ENCODE measurements at places on chromosomes 13 and 19. TPM values are rescaled to one million over a fixed set of nuclear protein-coding genes. Genes with fewer than 3 reads are reported as not detected.

Gene LILRB2
- 1.5 TPM for total RNA-seq

DNA sequence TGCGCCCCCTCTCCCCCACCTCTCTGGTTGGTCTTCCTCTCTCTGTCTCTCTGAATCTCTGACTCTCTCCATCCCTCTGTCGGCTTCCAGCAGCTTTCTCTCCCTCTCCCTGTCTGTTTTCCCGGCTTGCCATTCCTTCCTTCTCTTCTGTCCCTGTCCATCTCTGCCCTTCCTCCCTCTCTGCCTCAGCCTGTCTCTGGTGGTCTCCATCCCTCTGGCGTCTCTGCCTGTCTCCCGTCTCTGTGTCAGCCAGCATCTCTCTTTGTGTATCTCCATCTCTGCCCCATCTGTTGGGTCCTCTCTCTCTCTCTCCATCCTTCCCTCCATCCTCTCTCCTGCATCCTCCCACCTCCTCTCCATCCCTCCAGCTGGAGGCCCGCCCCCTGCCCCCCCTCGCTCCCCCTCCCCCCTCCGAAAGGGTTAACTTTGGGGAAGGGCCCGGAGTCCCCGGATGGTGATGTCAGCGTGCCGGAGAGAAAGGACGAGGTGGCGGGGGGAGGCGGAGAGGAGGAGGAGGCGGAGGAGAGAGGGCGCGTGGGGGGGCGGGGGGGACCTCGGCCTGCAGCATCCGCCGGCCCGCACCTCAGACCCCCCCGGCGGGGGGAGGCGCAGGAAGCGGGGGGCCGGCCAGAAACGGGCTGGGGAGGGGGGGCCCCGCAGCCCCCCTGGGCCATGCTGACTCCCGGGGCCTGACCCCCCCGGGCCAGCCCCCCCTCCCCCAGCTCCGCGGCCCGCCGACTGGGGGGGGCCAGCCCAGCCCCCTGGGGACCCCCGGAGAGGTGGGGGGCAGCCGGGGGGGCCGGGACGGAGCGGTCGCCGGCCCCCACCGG lies at the start of gene BRSK1:
BRSK1 (plus strand) TSS at position 450 of the 830 bp plus-strand sequence. CDS start 446 bp downstream, outside the sequence.
- no peak for DNase-seq
- peak within 1 kb of the TSS; percentile 57 for H3K27ac ChIP-seq
- H3K4me1 ChIP-seq = peaks cover 31% of the 10 kb centered on the region
- no peaks in the 10 kb centered on the region for H3K36me3 ChIP-seq
- peak within 1 kb of the TSS; percentile 54 for H3K4me3 ChIP-seq

Gene SIGLEC7
- 7.9 TPM for total RNA-seq

Gene CCDC70
- total RNA-seq = not detected

Gene OLFM4
- not detected for total RNA-seq

DNA sequence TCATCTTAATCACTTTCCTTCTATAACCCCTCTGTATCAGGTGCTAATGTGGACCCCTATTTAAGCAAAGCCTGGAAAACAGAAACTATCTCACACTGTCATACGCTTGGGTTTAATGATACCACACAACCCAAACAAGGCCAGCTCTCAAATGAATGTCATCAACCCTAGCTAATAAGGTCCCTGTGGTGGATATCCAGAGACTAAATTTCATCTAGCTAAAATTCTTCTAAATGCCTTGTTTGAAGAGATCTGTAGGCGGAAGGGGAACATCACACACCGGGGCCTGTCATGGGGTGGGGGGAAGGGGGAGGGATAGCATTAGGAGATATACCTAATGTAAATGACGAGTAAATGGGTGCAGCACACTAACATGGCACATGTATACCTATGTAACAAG lies 95.5 kb downstream of the FOXO1 start:
- H3K27ac ChIP-seq = no peak overlapping the region
- H3K4me3 ChIP-seq = no peak overlapping the region
- no peaks in the 10 kb centered on the region for H3K27me3 ChIP-seq
